ENCODE measurements at places on chromosomes 7 and 10.

GRCh38 chr7:27032839-27033238 is 63.0 kb downstream of the HOXA1 start:
- no peak for DNase-seq

DNA sequence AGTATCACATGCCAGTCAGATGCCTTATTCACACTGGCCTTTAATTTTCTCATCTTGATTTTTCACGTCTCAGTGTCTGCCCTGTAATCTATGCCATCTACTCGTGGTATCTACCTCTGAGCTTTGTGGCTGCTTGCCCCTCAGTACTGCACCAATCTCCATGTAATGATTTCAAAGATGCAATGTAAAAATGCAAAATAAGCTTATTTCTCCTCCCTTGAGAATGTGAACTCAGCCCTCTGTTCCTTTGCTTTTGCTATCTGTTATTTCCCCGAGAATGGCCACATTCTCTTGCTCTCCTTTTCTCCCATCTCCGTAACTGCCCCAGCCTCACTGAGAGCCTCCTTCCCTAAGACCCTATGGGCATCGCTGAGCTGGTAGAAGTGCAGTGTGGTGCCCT is 317.5 kb downstream of the SFMBT2 start:
- no peak for DNase-seq

- peak; percentile 60 for DNase-seq
Observed at GRCh38 chr7:23346316-23346715, 47.2 kb downstream of the MALSU1 start.

DNA sequence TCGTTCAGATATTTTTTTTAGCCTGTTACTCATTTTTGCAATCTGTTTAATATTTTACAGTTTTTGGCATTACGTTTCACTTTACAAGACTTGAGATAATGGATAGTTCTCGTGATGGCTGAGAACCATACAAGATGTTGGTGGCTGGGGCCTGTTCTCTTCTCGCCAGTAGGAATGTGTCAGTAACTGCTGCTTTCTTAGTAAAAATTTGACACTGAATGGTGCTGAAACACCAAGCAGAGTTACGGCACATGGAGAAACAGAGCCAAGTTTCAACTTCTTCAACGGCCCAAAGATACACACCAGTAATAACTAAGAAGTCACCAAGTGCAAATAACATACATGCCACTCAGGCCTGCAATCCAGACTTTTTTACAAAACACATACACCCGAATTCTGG is 130.4 kb downstream of the NRP1 start:
- DNase-seq, result no peak

DNA sequence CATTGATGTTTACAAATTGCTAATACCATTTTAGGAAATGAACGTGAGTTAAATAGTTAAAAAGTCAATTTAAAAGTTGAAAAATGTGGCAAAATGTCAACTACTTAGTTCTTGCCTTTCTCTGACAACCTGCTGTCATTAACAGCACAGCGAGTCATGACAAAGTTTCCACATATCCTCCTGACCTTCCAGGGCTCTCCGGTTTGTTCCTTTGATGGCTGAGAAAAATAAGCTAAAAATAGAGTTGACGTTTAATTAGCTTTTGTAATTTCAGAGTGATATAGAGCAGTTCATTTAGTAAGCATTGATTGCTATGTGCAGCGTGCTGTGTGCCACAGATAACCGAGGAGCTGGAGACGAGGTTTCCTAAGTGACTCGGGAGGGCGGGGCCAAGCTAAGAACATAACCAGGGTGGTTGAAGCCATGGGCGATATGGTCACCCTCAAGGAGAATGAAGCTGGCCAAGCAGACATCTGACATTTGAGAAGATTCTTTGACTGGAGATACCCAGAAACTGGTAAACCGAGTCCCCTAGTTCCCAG is 47.9 kb downstream of the OGDH start:
- no peak for DNase-seq

DNA sequence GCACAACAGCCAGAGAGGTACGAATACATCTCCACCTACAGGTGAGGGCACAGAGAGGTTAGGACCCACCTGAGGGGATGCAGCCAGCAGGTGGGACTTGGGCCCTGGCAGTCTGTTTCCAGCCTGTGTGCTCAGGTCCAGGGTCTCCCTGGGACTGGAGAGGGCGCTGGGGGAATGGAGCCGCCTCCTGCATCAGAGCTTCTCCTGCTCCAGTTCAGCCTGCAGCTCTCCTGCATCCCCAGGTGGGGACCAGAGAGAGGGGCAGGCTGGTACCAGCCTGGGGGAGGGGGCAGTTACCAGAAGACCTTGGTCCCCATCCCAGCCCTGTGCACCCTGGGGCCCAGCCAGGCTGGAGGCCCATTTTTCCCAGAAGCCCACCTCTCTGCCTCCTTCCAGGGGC is 80.7 kb downstream of the LHPP start:
- no peak for DNase-seq

- no peak for DNase-seq
Observed at GRCh38 chr10:104268405-104268712, 625 bp upstream of the GSTO2 start.

DNA sequence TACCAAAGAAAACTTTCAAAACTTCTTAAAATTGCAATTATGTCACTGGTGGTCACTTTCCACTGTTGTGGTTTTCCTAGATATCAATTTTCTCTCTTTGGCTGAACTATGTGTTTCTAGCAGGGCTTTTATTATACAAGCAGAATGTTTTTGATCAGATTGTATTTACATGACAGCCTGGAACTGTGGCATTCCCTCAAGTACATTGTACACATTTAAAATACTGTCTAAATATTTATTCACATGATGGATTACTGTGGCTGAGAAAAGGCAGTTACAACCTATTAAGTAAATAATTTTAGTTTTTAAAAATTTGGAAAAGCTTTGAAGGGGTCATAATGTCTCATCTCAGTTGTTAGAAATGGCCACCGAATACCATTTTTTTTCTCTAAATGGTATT is 231.9 kb upstream of the PPP1R3A start:
- DNase-seq, result no peak
